ENCODE measurements at places on chromosomes 1 and 21.

DNA sequence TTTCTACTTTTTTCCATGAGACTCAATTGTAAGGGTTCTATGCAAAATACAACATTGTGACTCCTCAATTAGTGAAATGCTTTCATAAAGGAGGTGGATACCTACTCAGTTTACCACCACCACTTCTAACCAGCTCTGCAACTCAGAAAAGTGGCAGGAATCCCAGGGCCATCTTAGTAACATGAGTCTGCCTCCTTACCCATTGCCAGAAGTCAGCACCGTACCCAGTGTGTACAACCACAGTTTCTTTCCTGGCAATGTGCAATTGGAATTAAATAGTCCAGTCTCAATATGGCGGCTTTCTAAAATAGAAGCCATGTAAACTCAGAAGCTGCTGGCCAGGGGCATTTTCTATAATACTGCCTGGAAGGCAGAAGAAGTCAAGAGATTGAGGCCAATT, 32.1 kb downstream of the TESK2 start:
- no peak for DNase-seq

DNA sequence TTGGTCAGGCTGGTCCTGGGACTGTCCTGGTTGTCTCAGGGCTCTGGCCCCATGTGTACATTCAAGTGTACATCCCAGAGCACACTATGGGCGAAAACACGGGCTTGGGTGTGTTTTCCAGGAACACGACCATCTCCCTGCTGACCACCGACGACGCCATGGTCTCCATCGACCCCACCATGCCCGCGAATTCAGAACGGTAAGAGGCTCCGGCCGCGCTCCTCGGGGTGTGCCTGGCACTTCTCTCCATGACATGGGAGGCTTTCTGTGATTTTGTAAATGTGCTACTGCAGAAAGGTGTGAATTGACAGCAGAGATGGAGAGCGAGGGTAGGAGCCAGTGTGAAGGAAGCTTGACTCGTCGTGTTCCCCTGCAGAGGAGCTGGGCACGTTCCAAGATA, 34.4 kb downstream of the PDE9A start:
- no peak for DNase-seq

DNA sequence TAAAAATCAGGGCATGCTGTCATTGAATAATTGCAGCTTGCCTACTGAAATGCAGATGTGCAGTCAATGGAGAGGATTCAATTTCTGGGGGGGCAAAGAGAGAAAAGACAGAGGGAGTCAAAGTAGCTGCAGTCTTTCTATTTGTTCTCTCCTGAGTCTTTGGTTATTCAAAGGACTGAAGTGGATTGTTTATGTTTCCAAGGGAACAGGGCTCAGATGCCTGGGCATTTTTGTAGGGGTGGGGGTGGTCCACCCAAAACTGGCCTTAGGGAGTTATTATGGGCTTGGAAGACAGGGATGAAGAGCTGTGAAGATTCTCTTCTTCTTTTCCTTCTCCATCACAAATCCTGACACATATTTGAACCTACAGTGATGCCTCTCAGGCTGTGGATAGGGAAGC, 408.8 kb upstream of the DAB1 start:
- no peak for DNase-seq

DNA sequence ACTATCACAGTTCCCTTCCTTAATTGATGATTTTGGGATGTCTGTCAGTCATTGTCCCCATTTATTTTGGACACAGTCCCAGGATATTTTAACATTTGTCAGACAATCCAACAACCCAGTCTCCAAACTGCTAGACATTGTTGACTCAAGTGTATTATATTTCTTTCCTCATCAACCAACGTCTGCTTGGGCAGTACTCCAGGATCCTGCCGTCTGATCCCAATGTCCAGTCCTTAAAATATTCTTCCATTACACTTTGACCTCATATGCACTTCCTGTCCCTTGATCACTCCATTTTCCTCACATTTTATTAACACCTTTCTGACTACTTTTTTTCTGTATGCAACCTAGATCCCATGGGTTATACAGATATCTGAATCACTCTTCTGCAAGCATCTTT, 39.8 kb upstream of the KIAA0040 start:
- no peak for DNase-seq

DNA sequence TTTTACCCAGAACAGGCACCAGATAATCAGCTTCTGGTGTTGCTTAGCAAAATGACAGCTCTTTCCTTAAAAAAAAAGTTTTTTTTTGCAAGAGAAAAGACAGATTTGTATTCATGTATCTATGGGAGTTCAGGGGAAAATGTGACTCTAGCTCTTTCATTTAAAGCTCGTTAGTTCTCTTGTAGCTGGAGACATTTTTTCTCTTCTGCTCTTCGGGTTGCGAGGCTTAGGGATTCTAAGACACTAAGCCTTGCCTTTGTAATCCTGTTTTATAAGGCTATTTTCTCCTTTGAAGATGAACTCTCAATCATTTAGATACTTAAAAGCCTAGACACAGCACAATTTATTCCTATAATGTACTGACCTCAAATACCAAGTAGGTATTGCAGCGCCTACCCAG, 40.3 kb upstream of the EDARADD start:
- DNase-seq, result no peak

DNA sequence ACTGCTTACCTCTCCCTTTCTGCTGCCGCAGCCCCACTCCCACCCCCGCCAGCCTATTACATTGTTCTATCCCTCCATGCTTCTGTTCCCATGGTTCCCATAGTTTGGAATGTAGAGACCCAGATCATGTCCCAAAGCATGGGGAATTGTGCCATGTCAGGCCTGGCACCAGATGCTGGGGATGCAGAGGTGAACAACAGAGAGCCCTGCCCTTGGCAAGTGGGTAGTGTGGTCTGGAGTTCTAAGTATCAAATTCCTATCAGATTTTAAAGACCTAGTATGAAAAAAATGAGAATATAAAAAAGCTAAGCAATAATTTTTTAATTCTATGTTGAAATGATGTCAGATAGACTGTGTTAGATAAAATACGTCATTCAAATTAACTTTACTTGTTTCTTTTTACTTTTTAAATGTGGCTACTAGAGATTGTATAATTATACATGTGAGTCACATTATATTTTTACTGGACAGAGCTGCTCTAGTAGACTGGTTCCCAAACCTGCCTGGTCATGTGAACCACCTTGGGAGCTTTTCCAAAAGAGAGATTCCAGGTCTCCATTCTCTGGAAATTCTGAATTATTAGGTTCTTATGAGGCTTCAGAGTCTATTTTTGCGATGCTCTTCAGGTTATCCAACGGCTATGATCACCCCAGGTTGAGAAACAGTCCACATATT, 113.0 kb upstream of the DAB1 start:
- no peak for DNase-seq

GRCh38 chr1:28845786-28846543, 34.0 kb downstream of the OPRD1 start:
- no peak for DNase-seq

DNA sequence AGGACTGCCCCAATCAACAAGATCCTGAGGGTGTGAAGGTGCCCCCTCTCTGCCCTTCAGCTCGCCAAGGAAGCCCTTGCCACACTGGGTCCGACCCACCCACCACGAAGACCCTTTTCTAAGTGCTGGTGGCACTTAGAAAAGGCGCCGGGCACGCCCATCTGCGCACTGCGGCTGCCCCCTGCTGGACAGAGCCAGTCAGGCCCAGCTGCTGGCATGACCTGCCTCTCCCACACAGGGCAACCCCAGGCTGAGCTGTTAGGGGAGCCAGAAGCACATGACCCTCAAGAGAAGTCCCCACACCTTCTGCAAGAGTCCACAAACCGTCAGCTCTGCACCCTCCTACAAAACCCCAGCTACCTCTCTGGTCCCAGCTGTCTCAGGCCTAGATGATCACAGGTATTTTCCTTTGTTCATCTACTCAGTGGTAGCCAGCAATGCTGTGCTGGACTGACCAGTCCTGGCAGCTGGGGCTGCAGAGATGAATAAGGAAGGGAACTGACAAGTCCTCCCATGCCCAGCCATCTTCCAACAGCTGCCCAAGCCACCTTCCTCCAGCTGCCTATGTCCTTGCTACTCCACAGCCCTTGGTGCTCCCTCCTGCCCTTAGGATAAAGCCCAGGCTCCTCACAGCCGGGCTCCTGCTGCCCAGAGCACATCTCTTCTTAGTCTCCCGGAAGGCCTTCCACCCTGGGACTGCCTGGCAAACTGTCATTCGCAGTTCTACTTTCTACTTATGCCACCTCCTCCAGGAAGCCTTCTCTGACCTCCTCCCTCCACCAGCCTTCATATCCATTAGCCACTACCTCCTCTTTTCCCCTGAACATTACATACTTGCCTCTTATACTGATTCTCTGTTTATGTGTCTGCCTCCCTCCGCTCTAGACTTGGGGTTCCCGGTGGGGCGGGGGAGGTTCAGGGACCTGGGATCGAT, 39.8 kb upstream of the ZC3H12A start:
- peak; percentile 57 for DNase-seq

- DNase-seq, result no peak
Measured at GRCh38 chr1:4345094-4345493, 309.3 kb upstream of the AJAP1 start.

DNA sequence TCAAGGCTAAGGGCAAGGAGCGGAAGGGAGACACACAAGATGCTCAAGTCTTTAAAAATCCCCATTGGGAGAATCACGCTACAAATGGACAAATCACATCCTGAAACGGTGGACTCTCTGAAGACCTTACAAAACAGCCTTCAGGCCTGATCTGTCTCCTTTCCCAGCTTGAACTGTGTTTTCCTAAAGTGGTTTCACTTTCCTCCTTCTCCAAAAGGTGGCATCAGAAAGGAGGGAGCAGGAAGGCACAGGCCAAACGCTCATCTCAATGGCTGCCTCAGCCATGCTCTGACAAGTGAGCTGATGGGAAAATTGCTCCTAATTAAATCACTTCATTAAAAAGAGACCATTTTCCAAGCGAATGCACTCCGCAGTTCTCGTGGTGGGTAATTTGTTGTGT, 47.7 kb downstream of the UTP25 start:
- no peak for DNase-seq

DNA sequence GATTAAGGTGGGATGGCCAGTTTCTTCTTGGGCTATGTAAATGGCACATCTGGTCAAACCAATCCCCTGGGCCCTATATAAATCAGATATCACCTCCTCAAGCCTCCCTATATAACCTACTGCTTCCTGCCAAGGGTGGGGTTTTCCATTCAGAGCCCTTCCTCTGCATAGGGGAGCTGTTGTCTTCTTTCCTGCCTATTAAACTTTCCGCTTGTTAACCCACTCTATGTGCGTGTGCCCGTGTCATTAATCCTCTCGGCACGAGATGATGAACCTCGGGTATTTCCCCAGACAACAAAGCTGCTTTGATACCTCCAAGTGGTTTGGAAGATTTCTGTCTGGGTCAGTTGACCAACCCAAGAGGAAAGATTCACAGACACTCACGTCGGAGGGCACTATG, 19.3 kb upstream of the SERTAD4 start:
- no peak for DNase-seq

- no peak for DNase-seq
Measured at GRCh38 chr1:117834416-117834815, 95.0 kb downstream of the GDAP2 start.

DNA sequence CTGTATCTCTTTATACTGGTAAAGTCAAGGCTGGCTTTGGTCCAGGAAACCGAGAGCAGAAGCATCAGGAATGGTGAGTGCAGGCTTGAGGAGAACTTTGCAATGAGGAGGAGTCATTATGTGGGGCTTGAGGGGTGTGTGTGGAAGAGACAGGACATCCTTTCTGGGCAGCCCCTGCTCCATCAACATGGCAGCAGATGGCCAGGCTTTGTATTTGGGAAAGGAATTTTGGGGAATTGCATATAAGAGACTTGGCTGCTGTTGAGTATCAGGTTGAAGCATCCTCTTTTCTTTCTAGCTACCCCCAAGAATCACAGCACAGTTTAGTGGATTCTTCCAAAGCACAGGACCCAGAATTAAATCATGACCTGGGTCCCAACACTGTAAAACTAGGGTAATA, 33.4 kb downstream of the VTCN1 start:
- no peak for DNase-seq

DNA sequence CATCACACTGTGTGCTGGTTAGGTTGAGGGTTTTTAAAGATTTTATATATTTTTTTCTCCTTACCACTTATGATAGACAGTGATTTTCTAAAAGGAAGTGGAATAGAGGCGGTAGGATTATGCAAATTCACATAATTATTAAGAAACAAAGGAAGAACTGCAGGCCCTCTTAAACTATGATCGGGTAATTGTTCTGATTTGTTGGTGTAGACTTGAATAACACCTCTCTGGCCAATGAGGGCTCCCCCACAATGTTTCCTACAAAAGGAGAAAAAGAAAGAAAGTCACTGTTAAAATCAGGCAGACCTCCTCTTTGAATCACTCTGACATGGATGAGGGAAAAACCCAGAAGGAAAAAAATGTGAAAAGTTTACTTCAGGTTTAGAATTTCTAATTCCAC, 241.6 kb downstream of the RPS6KC1 start:
- no peak for DNase-seq

DNA sequence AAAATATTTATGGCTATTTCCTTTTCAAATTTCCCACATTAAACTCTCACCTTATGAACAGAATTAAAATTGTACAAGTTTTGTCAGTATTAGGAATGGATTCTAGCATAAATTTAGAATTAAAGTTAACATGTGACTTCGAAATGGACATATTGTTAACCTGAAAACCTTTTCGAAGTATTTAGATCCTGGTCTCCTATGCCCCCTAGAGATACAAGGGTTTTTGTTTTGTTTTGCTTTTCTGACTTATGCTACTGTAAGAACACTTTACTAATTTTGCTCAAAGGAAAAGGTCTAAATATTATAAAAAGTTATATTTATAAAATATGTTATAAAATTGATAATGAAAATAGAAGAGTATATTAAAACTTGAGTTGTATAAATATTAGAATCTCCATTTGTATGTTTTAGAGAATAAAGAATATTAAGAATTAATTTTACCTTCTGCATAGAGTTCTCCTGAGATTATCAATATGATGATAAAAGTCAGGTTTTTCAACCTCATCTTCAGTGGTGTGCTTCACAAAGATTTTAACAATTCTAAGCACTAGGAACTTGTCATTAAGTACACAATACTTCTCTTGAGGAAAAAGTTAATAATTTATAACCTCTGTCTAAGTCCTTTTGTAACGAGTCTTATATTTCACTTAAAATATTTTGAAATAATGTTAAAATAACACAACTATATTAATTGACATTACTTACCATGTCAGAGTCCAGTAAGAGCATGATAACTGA, at the start of gene F13B:
TSS of gene F13B (minus strand) at position 542 of the 738 bp plus-strand sequence. CDS start at position 505, 37 bp downstream.
- DNase-seq, result no peak

GRCh38 chr1:169295846-169296245, 71.8 kb downstream of the NME7 start:
- no peak for DNase-seq

GRCh38 chr1:224922404-224923164, 6.9 kb upstream of the DNAH14 start:
- no peak for DNase-seq

DNA sequence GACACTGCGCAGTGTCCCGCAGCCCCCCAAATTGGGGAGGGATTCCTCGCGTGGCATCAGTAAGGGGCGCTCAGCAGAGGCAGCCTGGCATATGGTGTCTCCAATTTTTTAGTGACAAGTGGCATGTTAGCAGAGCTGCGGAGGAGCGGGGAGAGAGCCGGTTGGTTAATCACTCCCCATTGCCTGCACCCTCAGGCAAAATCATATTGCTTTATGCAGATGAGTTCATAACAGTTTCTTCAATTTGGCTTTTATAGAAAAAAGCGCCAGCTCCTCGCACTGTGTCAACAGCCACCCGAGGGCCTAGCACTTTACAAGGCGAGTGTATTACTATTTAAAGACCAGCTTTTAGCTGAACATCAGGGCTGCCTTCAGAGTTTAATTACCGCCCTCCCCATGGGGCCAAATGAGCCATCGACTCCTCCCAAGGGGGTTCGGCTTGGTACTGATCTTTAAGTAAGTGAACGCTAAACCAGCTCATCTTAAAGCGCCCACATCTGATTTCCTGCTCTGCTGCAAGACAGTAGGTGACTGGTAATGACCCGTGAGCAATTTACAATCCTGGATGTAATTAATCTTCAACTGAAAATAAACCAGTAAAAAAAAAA, 298.9 kb downstream of the DSCAM start:
- no peak for DNase-seq

All from T-helper 2 cell treated with Interferon-gamma antibody and Interleukin-4, amounts not matched to agents 5 μg/mL and 100 μg/mL, for 36 hours (primary cell).